Activated CD8-positive, alpha-beta memory T cell treated with anti-CD3 and anti-CD28 coated beads, Interleukin-2, amount 10 ng/mL, durations not matched to agents 7 days and 5 days (primary cell): ENCODE measurements at places on chromosomes 6 and 20.

DNA sequence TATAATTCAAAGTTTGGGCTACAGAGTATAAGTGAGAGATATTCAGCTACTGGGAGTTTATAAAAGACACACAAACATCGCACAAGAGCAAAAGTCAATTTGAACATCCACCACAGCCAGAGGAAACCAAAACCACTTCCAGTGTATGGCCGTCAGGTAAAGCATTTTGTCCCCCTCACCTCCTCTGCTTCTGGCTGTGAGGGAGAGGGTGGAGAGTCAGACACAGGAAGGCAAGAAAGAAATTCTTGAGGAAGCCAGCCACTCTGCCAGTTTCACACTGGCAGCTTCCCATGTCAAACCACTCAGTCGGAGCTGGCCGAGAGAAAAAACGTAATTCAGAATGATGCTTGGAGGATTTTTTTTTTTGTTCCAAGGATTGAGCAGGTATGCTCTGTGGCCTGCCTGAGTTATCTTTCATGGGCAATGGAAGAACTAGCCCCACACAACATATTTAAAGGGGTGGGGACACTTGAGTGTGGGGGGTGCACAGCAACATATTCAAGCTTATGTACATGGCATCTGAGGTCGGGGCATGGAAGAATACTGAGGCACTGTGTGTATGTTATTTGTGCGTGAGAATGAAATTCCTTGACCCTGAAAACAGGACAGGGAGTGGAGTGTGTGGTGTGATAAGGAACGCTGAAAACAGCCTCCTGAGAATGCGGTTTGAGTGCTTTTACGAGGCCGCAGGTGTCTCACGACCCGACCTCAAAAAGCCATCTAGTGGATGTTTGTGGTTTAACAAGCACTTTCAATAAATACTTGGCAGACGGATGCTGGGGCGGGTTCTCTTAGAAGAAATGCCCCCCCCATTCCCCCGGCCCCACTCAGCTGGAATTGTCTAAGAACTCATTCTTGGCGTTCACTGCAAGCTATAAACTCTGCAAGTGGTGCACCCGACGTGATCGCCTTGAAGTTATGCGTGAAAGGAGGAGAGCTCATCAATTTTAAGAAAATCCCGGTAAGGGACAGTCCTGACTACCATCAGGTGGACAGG lies 27.5 kb upstream of the ZBTB22 start:
- peak; percentile 86 for DNase-seq
- peak overlapping the region; percentile 88 for H3K27ac ChIP-seq
- H3K4me3 ChIP-seq = peak overlapping the region; percentile 69
- H3K36me3 ChIP-seq = no peaks in the 10 kb centered on the region

DNA sequence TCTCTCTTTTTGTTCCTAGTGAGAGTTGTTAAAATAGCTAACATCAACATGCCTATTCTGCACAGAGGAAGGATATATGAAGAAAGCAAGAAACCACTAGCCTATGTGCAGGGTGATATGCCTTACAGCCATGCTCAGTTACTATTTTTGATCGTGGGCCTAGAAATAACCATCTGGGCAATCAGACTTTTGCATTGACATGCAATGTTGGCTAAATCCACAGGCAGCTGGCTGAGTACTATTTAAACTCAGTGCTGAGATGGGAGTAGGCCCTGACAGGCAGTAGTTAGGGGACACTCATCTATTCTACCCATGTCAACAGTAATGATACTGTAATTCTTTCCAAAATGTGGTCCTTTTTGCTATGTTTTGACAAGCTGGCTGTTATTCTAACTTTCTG lies 89.6 kb downstream of the HDGFL1 start:
- H3K4me3 ChIP-seq = no peak overlapping the region
- no peak for DNase-seq
- H3K36me3 ChIP-seq = no peaks in the 10 kb centered on the region
- no peaks in the 10 kb centered on the region for H3K27me3 ChIP-seq
- H3K4me1 ChIP-seq = no peaks in the 10 kb centered on the region

DNA sequence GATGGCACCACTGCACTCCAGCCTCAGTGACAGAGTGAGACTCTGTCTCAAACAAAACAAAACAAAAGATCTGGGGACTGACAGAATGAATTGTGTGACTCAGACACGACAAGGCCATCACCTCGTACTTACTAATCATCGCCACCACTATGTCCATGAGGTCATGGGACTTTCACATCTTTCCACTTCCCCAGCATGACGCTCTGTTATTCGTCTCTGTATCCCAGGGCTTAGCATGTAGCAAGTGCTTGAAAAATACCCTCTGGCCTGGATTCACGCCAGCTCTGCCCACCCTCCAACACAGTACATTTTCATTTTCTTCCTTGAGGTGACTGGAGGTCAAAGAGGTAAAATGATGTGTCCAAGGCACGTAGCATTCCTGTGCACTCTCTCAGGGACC lies 27.8 kb downstream of the FGD2 start:
- peak overlapping the region; percentile 80 for H3K27ac ChIP-seq
- H3K4me1 ChIP-seq = peaks cover 61% of the 10 kb centered on the region
- H3K36me3 ChIP-seq = peaks cover 35% of the 10 kb centered on the region
- no peak overlapping the region for H3K4me3 ChIP-seq
- H3K27me3 ChIP-seq = no peaks in the 10 kb centered on the region

- peaks cover 19% of the 10 kb centered on the region for H3K27me3 ChIP-seq
- H3K4me3 ChIP-seq = peak overlapping the region; percentile 91
- H3K4me1 ChIP-seq = peaks cover 41% of the 10 kb centered on the region
These were observed 744 bp upstream of the FOXO3 start for GRCh38 chr6:108559884-108560462.

GRCh38 chr6:149074832-149075258 lies 242.7 kb upstream of the TAB2 start:
- H3K4me1 ChIP-seq = peaks cover 33% of the 10 kb centered on the region
- H3K27ac ChIP-seq = no peak overlapping the region
- no peak overlapping the region for H3K4me3 ChIP-seq
- H3K36me3 ChIP-seq = peaks cover 25% of the 10 kb centered on the region
- no peak for DNase-seq
